ENCODE measurements at places on chromosomes 5 and 9.

- DNase-seq: no peak
Measured at GRCh38 chr9:93565089-93565488, 11.3 kb upstream of the PHF2 start.

- DNase-seq: no peak
Measured at GRCh38 chr9:137321726-137322361, 19.8 kb upstream of the NRARP start.

DNA sequence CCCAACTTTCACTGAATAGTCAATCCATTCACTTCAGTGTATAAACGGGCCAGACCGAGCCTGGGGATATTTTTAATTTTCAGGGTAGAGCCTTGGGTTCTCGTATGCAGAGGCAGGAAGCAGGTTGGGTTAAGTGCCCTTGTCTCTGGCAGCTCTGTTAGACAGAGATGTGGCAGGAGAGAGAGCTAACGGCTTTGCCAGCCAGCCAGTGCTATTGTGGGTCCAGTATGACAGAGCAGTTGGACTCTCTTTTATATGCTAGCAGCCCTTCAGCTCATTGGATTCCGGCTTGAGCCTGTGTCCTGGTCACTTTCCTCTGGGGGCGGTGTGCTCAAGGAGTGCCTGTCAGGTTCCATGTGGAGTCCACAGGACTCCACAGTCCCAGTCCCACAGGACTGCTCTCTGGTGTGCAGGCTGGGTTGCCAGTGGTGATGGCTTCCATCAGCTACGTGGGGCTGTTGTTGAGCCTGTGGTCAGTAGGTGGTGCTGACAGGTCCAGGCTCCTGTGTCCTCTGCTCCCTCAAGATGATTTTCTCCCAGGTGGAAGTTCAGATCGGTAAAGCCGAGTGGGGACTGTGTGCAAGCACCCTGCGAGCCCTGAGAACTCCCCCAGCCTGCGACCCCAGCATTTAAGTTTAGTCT, 14.3 kb downstream of the CLTA start:
- no peak for DNase-seq

DNA sequence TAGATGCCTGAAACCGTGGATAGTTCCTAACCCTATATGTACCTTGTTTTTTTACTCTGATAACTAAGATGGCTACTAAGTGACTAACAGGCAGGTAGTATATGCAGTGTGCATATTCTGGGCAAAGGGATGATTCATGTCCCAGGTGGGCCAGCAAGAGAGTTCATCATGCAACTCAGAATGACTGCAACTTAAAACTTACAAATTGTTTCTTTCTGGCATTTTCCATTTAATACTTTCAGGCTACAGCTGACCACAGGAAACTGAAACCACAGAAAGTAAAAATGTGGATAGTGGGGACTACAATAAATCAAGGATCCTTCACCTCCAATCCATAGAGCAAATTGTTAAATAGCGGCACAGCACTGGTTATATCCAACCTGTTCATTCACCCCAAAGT, 30.7 kb upstream of the VCAN start:
- no peak for DNase-seq

- no peak for DNase-seq
Measured at GRCh38 chr9:109846776-109847175, 66.8 kb downstream of the PALM2AKAP2 start.

DNA sequence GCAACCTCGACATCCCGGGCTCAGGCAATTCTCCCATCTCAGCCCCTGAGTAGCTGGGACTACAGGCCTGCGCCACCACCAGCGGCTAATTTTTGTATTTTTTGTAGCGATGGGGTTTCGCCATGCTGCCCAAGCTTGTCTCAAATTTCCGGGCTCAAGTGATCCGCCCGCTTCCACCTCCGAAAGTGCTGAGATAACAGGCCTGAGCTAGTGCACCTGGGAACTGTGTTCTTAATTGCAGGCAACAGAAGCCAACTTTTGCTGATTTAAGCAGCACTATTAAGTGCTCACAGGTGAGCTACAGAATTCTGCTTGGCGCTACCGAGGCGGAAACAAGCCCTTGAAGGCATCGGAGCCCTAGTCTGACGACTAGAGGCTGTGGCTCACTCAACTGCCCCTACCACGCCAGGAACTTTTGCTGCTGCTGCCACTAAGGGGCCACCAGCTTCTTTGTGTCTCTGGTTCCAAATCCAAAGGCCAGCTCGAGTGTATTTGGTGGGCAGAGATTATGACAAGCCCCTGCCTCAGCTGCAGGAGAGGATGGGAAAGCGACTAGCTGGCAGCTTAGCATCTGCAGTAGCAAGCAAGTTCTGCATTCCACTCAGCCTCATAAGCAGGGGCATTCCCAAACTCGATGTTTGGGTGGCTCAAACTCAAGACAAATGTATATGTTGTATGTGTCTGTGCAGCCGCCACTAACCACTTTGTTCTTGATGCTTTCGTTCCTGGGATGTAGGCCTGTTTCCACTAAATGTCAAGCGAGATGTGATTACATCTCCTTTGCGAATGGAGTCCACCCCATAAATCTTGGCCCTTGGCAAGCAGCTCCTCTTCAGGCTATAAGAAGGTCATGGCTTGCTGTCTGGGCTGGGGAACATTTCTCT, 10.6 kb upstream of the HMCN2 start:
- no peak for DNase-seq

DNA sequence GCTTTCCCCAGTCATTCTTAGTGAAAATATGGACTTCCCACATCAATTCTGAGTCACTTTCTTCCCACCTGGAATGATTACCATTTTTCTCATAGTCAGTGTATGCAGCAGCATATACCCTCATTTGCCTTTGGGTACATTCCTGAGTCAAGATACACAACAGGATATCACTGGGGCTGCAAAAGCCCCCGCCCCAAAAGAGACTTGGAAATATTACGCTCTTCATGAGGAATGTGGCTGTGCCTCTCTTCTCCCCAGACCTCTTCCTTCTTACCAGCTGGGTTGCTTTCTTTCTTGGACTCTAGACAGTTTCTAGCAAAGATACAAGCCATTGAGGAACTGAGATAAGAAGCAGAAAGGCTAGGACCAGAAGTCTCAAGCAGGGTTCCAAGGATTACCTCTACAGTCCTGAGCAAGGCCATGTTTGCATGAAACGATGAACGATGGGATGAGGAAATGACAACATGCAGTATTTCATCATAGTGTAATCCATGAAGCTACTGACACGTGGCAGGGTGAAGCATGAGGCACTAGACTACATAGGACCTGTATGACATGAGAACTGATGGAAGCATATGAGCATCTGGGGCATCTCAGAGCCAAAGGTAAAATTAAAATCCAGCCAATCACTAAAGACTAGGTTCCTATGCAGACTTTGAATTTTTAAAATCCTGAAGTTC, 218.1 kb downstream of the RAB3C start:
- no peak for DNase-seq

GRCh38 chr9:89747596-89747995, 142.8 kb downstream of the GADD45G start:
- DNase-seq: no peak

- DNase-seq: no peak
Measured at GRCh38 chr9:131757549-131757948, 17.7 kb upstream of the RAPGEF1 start.

GRCh38 chr5:73278693-73279092, 105.7 kb downstream of the TMEM174 start:
- DNase-seq: no peak

GRCh38 chr5:108184940-108185339, 197.0 kb downstream of the FBXL17 start:
- DNase-seq: no peak

GRCh38 chr5:83493644-83494043, 22.1 kb downstream of the VCAN start:
- no peak for DNase-seq

GRCh38 chr5:54717459-54717858, 199.9 kb downstream of the SNX18 start:
- no peak for DNase-seq

DNA sequence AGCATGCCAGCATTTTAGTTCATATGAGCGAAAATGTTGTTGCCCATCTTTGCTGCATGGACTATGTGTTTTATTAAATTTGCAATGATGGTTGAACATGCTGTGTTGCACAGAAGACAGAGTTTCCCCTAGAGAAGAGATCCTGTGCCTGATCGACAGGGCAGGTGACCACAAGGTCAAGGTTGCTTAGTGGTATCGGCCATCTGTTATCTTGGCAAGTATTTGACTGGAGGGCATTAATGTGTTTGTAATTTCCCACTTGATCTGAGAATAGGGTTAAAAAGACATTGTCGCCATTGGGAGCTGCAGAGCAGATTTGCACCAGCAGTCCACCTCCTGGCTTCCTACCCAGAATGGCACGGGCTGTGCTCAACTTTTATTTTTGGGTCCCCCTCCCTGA, 1523.6 kb upstream of the WWC1 start:
- no peak for DNase-seq

GRCh38 chr9:38180656-38181055, 111.6 kb upstream of the SHB start:
- no peak for DNase-seq

DNA sequence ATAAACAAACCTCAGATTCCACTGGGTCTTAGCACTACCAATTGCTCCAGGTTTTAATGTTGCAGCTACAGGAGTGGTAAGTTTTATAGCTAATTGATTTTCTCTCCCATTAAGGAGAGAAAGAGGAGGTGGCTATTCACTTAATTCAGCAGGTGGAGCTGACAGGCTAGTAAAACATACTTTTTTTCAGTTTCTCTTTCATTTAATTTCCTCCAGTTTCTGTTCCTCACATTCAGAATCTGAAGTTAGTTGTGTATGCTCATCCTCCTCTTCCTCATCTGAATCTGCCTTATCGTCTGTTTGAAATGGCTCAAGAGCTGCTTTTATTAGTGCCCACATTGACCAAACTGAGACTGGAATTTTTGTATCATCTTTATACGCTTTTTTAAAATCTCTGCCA, 98.0 kb downstream of the PLPPR1 start:
- no peak for DNase-seq

GRCh38 chr9:90433398-90433941, 209.2 kb downstream of the DIRAS2 start:
- no peak for DNase-seq

DNA sequence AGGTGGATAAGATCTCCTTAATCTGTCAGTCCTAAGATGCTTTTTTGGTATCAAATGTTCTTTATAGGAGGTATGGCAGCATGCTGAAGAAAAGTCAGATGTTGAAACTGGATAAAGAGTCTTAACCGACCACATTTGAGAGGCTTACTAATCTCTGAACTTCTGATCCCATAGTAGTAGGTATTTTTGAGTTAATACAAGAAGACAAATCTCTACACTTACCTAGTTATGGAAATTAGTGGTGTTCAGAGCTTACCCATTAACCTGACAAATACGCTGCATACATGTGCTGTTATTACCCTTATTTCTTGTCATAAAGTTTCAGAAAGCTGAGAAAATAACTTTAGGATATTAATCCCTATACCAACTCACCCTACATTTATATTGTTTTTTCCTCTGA, 83.0 kb downstream of the ISL1 start:
- DNase-seq: no peak

- DNase-seq: no peak
Measured at GRCh38 chr5:169814522-169814921, 165.8 kb downstream of the INSYN2B start.

DNA sequence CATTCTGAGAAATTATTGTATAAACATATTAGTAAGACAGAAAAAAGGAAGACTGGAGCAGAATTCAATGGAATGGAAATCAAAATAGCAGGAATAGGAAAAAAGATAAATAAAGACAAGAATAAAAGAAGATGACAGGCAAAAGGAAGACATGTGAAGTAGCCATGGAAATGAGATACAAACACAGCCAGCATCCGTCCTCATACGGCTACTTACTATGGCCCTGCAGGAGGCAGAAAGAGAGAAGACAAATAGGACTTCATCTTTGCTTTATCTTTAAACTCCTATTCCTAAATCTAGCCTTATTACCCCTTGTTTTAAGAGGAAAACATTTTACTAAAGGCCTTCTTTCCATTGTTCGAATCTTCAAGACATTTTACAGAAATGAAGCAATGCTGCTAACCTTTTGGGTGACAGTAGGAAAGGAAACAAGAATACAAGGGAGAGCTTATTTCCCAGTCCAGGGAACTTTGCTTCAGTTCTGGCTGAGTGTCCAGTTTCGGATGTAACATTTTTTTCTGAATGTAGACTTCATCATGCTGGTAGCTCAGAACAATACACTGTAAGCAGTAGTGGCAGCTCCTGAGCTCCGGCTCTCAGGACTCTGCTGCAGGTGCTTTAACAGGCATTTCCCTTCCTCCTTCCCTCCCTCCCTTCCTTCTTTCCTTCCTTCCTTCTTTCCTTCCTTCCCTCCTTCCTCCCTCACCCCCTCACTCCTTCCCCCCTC, 106.4 kb upstream of the SLC12A2 start:
- DNase-seq: no peak

- DNase-seq: no peak
Measured at GRCh38 chr5:149543361-149544027, 7.7 kb downstream of the CSNK1A1 start.

- DNase-seq: no peak
Measured at GRCh38 chr9:3846573-3846972, 320.8 kb upstream of the RFX3 start.

DNA sequence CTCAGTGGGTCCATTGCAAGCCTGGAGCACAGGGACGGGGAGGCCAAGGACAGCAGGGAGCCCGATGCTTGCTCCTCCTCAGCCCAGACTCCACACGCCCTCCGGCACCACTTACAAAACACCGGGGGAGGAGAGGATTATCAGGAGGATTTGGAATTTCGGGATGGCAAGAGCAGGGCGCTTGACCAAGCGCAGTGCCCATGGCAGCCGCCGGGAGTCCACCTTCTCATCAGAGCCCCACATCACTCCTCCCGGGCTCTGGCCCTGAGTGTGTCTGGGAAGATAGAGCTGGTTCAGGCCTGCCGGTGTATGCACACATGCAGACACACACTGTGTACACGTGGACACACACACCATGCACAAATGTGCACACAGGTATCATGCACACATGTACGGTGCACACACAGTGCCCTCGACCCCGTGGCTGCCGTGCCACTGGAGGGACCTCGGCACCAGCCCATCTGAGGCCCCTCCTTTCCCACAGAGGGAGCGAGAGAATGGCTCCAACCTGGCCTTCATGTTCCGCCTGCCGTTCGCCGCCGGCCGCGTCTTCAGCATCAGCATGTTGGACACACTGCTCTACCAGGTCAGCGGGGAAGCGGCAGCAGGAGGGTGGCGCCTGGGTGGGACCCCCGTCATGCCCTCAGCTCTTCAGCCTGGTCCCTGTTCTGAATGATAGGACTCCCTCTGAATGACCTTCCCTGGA, 81.7 kb downstream of the KCNT1 start:
- no peak for DNase-seq

- no peak for DNase-seq
Measured at GRCh38 chr9:18451406-18451805, 22.5 kb upstream of the ADAMTSL1 start.

GRCh38 chr5:54443270-54443669, 12.2 kb upstream of the HSPB3 start:
- peak; percentile 54 for DNase-seq

DNA sequence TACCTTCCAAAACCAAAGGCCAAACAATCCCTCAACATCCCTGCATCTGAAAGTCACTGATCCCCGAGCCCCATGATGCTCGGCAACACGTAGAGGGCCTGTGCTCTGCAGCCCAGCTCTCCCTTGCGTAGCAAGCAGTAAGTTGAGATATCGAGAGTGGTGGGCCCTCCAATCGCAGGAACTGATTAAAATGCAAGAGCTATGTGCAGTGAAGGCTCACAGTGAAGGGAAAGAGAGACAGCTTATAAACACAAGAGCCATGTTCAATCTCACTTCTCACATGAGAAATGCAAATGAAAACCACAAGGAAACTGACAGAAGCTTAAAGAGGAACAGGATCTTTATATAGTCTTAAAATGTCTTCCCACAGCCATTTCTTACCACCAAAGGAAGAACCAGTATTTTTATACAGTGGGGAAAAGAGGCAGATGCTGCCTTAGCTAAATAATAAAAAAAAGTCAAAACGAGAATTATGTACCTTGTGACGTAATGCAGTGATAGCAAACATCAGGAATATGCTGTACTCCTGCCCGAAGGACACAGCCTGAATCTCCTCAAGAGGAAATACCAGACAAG, 24.6 kb downstream of the TTF1 start:
- DNase-seq: no peak

All from hindlimb muscle (tissue), 1 donor.